ENCODE measurements at places on chromosomes 12 and 14. TPM values are rescaled to one million over a fixed set of nuclear protein-coding genes. Genes with fewer than 3 reads are reported as not detected.

DNA sequence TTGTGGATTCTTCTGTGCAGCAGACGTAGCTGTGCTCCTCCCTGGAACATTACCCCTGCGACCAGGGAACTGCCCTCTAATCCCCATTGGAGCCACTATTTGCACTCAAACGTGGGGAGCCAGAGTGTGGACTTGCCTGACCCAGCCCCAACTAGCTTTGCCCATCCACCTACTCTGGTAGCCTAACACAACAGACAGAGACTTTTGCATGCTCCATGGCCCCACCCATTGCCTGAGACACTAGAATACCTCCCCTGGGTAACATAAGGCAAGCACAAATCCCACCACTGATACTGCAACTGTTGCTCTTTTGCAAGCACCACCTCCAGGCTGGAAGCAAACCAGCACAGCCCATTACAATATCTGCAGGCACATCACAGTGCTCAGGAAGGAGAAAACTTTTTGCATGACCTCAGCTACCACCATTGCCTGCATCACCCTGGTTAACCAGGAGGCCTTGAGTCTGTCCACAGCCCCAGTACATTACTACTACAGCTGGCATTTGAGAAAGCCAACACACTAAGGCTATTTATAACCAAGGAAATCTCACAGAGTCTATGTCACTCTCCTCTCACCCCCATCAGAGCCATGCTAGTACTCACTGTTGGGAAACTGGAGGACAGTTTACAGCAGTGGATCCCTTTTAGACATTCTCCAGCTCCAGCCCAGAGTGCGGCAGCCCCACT, 15.0 kb downstream of the CEP128 start:
- H3K4me3 ChIP-seq = no peak overlapping the region
- no peak for DNase-seq
- H3K27ac ChIP-seq = no peak overlapping the region
- H3K36me3 ChIP-seq = no peaks in the 10 kb centered on the region

DNA sequence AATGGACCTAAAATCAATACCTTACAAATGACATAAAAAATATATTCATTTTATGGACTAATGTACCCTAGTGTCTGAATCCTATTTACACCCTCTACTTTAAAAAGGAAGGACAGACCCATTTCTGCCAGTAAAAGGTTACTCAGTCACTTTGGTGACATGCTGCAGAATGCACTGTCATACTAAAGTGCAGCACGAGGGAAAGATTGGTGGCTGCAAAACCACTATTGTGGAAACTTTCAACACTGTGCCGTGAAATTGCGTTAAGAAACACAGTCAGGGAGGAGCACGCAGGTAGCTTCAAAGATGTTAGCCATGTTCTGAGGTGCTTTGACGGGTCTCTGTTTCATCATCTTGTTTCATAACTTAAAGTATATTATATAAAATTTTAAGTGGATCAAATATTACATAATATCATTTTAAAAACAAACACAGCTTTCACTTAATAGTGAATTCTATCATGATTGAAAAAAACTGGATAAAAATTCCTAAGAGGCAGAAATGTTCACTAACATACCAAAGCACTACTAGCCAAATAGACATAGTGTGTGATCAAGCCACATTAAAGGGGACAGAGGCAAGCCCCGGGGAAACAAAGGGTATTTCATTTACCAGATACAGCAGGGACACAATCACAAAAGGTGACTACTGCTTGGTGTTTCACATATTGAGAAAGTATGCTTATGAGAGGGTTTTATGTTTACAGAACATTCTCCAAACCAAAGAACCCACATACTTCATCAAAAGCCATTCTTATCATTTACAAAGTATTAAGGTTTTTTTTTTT, 330.8 kb upstream of the SOX5 start:
- H3K4me1 ChIP-seq = no peaks in the 10 kb centered on the region
- no peaks in the 10 kb centered on the region for H3K27me3 ChIP-seq
- no peak overlapping the region for H3K4me3 ChIP-seq
- H3K27ac ChIP-seq = no peak overlapping the region

DNA sequence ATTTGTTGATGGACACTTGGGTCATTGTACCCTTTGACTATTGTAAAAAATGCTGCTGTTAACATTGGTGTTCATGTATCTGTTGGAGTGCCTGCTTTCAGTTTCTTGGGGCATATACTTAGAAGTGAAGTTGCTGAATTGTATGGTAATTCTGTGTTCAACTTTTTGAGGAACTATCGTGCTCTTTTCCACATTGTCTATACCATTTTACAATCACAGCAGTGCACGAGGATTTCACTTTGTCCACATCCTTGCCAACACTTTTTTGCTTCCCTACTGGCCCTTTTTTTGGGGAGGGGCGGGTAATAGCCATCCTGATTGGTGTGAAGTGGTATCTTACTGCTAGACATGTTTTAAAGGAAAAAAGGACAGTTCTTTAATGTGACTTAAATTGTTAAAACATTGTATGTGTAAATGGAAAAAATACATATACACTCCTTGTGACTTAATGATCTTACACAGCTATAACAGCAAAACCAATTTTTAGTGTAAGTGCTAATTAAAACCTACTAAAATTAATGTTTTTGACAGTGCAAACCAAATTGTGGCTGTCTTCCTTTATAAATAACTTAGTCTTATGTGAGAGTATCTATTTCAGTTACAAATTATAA, 52.7 kb downstream of the WNK1 start:
- no peaks in the 10 kb centered on the region for H3K27me3 ChIP-seq
- DNase-seq = no peak
- peaks cover 45% of the 10 kb centered on the region for H3K4me1 ChIP-seq
- H3K36me3 ChIP-seq = no peaks in the 10 kb centered on the region
- H3K4me3 ChIP-seq = no peak overlapping the region
- no peak overlapping the region for H3K27ac ChIP-seq

- no peaks in the 10 kb centered on the region for H3K36me3 ChIP-seq
- no peak overlapping the region for H3K27ac ChIP-seq
- no peak overlapping the region for H3K4me3 ChIP-seq
- DNase-seq = no peak
- H3K4me1 ChIP-seq = no peaks in the 10 kb centered on the region
Observed at GRCh38 chr12:102528111-102528510, 47.7 kb upstream of the IGF1 start.

GRCh38 chr14:29926228-29926627, 1.4 kb downstream of the PRKD1 start:
- H3K4me1 ChIP-seq = no peaks in the 10 kb centered on the region
- DNase-seq = no peak
- no peaks in the 10 kb centered on the region for H3K36me3 ChIP-seq
- H3K27ac ChIP-seq = no peak overlapping the region
- no peaks in the 10 kb centered on the region for H3K27me3 ChIP-seq

DNA sequence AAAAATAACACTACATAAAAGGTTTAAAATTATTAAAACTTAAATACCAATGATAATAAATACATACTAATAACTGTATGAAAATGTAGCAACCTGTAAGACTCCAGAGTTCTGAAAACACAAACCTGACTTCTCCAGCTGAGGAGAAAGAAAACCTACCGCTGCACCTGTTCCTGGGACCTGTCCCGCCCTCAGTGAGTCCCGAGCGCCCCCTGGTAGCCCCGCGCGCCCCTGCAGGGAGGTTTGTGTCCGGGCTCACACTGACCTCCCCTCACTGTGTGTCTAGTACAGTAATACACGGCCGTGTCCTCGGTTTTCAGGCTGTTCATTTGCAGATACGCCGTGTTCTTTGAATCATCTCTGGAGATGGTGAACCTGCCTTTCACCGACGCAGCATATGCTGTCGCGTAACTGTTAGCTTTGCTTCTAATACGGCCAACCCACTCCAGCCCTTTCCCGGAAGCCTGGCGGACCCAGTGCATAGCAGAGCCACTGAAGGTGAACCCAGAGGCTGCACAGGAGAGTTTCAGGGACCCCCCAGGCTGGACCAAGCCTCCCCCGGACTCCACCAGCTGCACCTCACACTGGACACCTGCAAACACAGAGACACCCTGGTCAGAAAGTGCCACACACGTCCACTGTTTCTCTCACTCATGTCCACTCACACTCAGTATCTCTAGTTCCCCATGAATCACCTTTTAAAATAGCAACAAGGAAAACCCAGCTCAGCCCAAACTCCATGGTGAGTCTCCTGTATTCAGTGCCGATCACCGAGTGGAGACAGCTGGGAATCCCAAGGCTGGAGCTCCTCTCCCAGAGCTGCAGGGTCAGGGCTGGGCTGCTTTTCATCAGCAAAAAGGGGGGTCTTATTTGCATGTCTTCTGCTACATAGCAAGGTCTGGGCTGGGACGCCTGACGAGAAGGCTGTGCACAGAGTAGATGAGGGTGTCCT, 1276.3 kb downstream of the TMEM121 start:
- H3K4me3 ChIP-seq = no peak overlapping the region
- H3K27me3 ChIP-seq = no peaks in the 10 kb centered on the region
- no peak overlapping the region for H3K27ac ChIP-seq
- H3K36me3 ChIP-seq = no peaks in the 10 kb centered on the region
- no peak for DNase-seq
- no peaks in the 10 kb centered on the region for H3K4me1 ChIP-seq

The ARHGAP5 gene
- total RNA-seq = 51.4 TPM

The PIANP gene
- not detected for total RNA-seq

The GNS gene
- total RNA-seq = 62.8 TPM

The HELB gene
- 59.2 TPM for total RNA-seq

The PRPH gene
- not detected for total RNA-seq

The PPHLN1 gene
- 87.3 TPM for total RNA-seq

The RAD51AP1 gene
- 1.2 TPM for total RNA-seq

Measured in naive thymus-derived CD4-positive, alpha-beta T cell (primary cell).